Stimulated activated CD4-positive, alpha-beta T cell treated with anti-CD3 and anti-CD28 coated beads, Interleukin-1b, Interleukin-23, amount 100 ng/mL, for 48 hours (primary cell): ENCODE measurements at places on chromosomes 12 and 14.

- DNase-seq, result no peak
Observed at GRCh38 chr12:65672441-65672840, 151.8 kb upstream of the HMGA2 start.

- no peak for DNase-seq
Observed at GRCh38 chr12:50442178-50442908, 41.7 kb downstream of the LARP4 start.

- DNase-seq, result no peak
Observed at GRCh38 chr14:88849716-88850115, 25.3 kb downstream of the TTC8 start.

- DNase-seq, result no peak
Observed at GRCh38 chr12:11826574-11826973, 177.1 kb downstream of the ETV6 start.

DNA sequence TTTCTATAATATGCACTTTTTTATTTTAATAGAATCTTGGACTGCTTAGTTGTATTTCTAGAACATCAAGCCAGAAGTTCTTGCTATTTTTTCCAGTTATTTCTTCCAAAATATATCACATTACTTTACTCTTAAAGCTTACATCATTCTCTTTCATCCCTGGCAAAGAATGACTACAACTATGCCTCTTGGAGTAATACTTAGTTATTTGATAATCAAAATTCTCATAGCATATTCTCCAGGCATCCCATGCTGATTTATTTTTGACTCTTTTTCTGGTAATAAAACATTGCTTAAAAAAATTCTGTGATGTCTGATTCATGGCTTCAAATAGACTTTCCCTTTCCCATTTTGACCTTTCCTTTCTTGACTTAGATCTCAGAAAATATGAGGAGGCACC is 118.7 kb upstream of the TSPAN8 start:
- DNase-seq, result no peak

- no peak for DNase-seq
Observed at GRCh38 chr12:135138-135537, 68.6 kb downstream of the IQSEC3 start.

GRCh38 chr12:56629459-56630179 is 507 bp downstream of the BAZ2A start:
- peak; percentile 49 for DNase-seq

GRCh38 chr12:104741497-104742367 is 216.4 kb downstream of the SLC41A2 start:
- DNase-seq, result no peak

GRCh38 chr12:42981379-42981778 is 391.8 kb upstream of the PRICKLE1 start:
- DNase-seq, result no peak

GRCh38 chr14:20781803-20782202 is 735 bp downstream of the RNASE6 start:
- DNase-seq, result peak; percentile 4

DNA sequence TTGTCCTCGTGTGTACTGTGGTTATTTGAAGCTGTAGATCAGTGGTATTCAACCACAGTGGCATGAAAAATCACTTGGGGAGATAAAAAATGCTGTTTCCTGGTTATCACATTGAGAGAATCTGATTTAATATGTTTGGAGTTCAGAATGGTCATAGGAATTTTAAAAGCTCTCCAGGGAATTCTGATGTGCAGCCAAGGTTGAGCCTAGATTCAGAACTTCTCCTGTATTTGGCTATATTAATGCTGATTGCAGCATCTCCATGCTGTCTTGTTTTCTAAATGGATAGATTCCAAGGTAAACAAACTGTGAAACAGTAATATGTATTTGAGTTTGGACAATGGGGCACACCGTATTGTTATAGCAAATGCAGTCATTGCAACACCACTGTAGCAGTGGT is 982.2 kb upstream of the FBXO33 start:
- no peak for DNase-seq
